ENCODE measurements at places on chromosomes 12 and 14.

DNA sequence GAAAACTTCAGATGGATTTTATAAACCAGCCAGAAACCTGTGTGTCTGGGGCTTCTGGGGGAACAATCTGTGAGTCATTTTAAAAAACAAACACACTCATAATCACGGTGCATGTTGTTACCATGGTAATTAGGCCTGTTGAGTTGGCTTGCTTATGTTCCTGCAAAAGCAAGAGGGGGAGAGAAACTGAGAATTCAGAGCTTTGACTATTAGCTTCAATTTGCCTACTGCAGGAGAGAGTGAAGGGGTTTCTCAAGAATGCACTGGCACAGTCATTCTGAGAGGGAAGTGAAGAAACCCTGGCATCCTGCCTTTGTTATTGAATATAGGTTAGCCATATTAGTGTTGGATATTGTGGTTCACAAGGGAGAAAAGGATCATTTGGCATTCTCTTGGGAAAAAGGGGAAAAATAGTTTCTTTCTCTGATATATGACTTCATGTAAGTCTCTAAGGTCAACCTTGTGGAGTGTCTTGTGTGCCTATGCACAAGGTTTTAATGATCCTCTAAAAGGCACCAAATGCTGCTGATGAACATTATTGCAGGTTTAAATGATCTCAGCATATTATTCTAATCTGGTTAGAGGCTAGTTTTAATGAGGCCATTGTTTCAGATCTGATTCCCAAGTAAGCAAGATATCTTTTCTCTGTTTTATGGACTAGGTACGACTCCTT is 12.9 kb downstream of the GNG2 start:
- no peak for DNase-seq

- DNase-seq: no peak
These were observed 293.2 kb upstream of the CRY1 start for GRCh38 chr12:107386569-107386968.

GRCh38 chr14:87888136-87888999 is 104.6 kb downstream of the GALC start:
- DNase-seq: no peak

- no peak for DNase-seq
These were observed 60.2 kb downstream of the LRCOL1 start for GRCh38 chr12:132550014-132550802.

GRCh38 chr12:9244894-9245293 is 36.7 kb upstream of the PZP start:
- DNase-seq: no peak
